Stomach (tissue), 19 donors: ENCODE measurements at places on chromosomes 11 and 22. TPM values are rescaled to one million over a fixed set of nuclear protein-coding genes. Genes with fewer than 3 reads are reported as not detected.

DNA sequence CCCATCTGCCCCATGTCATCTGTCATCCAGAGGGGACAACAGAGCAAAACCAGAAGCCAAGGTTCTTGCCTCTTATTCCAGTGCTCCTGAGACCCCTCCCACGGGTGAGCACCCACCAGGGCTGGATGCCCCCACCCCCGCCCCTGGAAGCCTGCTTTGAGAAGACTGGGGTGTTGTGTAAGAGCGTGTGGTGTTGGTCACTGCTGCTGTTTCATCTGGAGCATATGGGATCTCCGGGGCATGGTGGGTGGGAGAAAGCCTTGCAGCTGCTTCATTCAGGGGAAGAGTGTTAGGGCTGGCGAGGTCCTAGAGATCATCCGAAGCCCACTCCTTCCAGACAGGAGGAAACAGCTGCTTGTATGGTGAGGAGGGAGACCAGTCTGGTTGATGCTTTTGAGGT is 54.1 kb downstream of the CHRDL2 start:
- H3K36me3 ChIP-seq = no peaks in the 10 kb centered on the region
- no peak overlapping the region for H3K27ac ChIP-seq
- H3K27me3 ChIP-seq = no peaks in the 10 kb centered on the region

- no peak for DNase-seq
- peaks cover 7% of the 10 kb centered on the region for H3K36me3 ChIP-seq
- no peaks in the 10 kb centered on the region for H3K27me3 ChIP-seq
- H3K4me1 ChIP-seq = peaks cover 92% of the 10 kb centered on the region
- H3K4me3 ChIP-seq = no peak overlapping the region
Measured at GRCh38 chr22:27863001-27863400, 56.1 kb downstream of the PITPNB start.

DNA sequence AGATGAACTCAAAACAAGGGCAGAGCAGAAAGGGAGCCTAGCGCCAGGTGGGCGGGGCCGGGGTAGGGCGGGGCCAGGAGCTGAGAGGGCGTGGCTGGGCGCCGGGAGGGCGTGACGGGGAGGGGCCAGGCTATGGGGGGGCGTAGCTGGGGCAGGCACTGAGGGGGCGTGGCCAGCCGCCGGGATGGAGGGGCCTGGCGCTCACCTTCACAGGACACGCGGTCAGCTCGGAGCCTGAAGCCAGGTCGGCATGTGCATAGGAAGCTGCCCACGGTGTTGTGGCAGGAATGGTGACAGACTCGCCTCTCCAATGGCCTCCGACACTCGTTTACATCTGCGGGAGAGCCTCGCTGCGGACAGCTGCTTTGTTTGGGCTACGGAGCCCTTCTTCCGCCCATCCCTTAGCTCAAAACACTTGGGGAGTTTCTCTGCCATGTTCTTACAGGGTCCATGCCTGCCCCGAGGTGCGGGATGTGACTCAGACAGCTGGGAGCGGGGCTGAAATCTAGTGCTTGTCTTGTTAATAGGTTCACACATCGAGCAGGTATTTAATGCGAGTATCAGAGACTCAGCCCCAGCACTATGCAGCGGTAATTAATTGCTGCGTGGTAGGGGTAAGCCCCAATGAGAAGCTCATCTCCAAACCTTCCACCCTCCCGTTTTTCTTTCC is 13.4 kb downstream of the VWCE start:
- peak; percentile 66 for DNase-seq
- H3K27ac ChIP-seq = no peak overlapping the region
- H3K4me3 ChIP-seq = no peak overlapping the region
- H3K4me1 ChIP-seq = peaks cover 16% of the 10 kb centered on the region
- H3K27me3 ChIP-seq = no peaks in the 10 kb centered on the region
- H3K36me3 ChIP-seq = no peaks in the 10 kb centered on the region

- peak; percentile 57 for DNase-seq
- H3K4me1 ChIP-seq = peaks cover 14% of the 10 kb centered on the region
Measured at GRCh38 chr22:44024288-44024921, at the start of gene PARVB. Gene PARVB (plus strand): TSS chr22:44024302. CDS start chr22:44024340, 38 bp downstream.

DNA sequence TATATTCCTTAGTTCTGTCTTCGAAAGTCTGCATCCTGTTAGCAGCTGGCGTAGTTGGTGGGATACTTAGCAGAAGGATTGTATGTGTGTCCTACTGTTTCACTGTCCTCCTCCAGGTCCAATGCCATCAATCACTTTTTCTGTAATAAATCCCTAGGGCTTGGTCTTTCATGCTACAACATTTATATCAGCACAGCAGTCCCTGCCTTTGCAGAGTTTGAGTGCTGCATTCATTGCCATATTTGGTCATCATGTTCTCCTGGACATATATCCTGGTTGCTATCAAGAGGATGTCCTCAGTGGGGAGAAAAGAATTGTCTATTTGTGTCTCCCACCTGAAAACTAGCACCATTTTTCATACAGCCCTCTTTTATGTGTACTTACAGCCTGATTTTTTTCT is 67.0 kb downstream of the OR5AK2 start:
- no peaks in the 10 kb centered on the region for H3K36me3 ChIP-seq
- no peaks in the 10 kb centered on the region for H3K4me1 ChIP-seq
- no peak for DNase-seq

- H3K27ac ChIP-seq = no peak overlapping the region
- no peaks in the 10 kb centered on the region for H3K36me3 ChIP-seq
- H3K4me3 ChIP-seq = no peak overlapping the region
- no peak for DNase-seq
Measured at GRCh38 chr22:44382116-44383038, 69.6 kb upstream of the SHISAL1 start.

DNA sequence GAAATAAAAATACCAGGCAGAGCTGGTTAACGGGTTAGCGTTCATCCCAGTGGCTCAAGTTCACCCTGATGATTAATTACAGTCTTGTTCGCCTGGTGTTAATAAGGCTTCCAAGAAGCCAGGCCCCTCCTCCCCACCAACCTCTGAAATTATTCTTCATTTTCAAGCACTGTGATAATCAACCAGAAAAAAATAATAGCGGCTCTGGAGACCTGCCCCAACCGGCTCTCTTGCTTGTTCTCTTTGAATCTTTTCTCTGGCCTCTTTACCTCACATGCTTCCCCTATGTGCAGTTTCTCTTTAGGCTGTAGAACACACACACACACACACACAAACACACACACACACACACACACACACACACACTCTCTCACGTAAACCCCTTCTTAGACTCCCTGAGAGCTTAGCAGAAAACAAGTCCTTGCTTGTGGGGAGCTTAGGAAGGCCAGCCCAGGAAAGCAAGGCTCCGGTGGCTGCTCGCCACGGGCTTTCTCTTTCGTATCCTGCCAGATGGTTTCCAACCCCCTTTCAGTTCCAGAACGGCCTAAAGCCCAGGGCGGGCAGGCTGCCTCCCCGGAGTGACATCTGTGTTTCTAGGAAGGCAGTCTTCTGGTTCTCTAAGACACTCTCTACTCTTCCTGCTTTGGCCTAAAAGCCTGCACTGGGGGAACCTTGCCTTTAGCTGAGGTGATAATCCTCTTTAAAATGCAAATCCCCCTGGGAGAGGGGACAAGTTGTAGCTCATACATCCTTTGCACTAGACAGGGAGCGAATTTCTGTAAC is 106.4 kb upstream of the SESN3 start:
- peak overlapping the region; percentile 12 for H3K4me3 ChIP-seq
- no peaks in the 10 kb centered on the region for H3K36me3 ChIP-seq
- peak overlapping the region; percentile 75 for H3K27ac ChIP-seq
- no peaks in the 10 kb centered on the region for H3K27me3 ChIP-seq

DNA sequence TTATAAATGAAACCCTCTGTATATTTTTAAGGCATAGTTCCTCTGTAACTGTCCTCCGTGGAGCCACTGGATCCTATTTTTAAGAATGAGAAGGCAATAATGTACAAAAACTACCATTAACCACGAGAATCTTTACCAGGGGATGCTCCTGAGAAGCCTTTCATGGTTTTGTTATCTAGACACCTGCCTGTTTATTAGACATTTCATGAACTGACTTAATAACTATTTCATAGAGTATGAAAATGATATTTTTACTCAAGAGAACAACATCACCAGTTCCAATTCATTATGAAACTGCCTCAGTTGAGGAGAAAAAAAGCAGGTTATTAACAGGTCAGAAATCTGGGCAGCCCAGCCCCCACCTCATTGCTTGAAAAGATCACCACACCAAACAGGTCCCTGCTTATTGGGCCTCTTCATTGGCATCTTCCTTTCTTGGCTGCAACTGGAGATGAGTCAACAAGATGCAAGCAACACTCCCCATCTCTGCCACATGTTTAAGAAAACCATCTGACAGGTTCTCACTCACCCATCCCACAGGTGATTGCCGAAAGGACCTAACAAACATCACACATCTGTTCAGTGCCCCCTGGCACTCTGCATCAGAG is 27.8 kb downstream of the ETS1 start:
- no peak for DNase-seq
- no peaks in the 10 kb centered on the region for H3K36me3 ChIP-seq
- no peaks in the 10 kb centered on the region for H3K4me1 ChIP-seq
- no peak overlapping the region for H3K4me3 ChIP-seq

- H3K4me3 ChIP-seq = no peak overlapping the region
- no peak for DNase-seq
- H3K27me3 ChIP-seq = no peaks in the 10 kb centered on the region
- no peaks in the 10 kb centered on the region for H3K36me3 ChIP-seq
- peaks cover 17% of the 10 kb centered on the region for H3K4me1 ChIP-seq
Measured at GRCh38 chr22:27578937-27579617, 222.5 kb downstream of the MN1 start.

GRCh38 chr22:39236321-39237317 is 8.2 kb downstream of the PDGFB start:
- H3K36me3 ChIP-seq = peaks cover 8% of the 10 kb centered on the region
- H3K27me3 ChIP-seq = no peaks in the 10 kb centered on the region
- peaks cover 74% of the 10 kb centered on the region for H3K4me1 ChIP-seq
- H3K27ac ChIP-seq = peak overlapping the region; percentile 71
- H3K4me3 ChIP-seq = no peak overlapping the region

- no peaks in the 10 kb centered on the region for H3K4me1 ChIP-seq
- H3K36me3 ChIP-seq = no peaks in the 10 kb centered on the region
- no peak overlapping the region for H3K27ac ChIP-seq
- no peak overlapping the region for H3K4me3 ChIP-seq
- no peak for DNase-seq
- H3K27me3 ChIP-seq = no peaks in the 10 kb centered on the region
Measured at GRCh38 chr22:30043161-30043560, 37.1 kb upstream of the HORMAD2 start.

- no peaks in the 10 kb centered on the region for H3K36me3 ChIP-seq
- no peaks in the 10 kb centered on the region for H3K27me3 ChIP-seq
- H3K27ac ChIP-seq = no peak overlapping the region
- DNase-seq = no peak
Measured at GRCh38 chr11:115869780-115870431, 365.7 kb upstream of the CADM1 start.

The OR8D4 gene
- not detected for polyA plus RNA-seq

The IL10RA gene
- polyA plus RNA-seq = 4.2 TPM

The BCR gene
- 10.4 TPM for polyA plus RNA-seq

The CSNK2A3 gene
- polyA plus RNA-seq = 0.23 TPM

The LRRC10B gene
- 0.44 TPM for polyA plus RNA-seq

The MS4A7 gene
- polyA plus RNA-seq = 10.9 TPM
